ENCODE measurements at places on chromosomes 4 and X.

DNA sequence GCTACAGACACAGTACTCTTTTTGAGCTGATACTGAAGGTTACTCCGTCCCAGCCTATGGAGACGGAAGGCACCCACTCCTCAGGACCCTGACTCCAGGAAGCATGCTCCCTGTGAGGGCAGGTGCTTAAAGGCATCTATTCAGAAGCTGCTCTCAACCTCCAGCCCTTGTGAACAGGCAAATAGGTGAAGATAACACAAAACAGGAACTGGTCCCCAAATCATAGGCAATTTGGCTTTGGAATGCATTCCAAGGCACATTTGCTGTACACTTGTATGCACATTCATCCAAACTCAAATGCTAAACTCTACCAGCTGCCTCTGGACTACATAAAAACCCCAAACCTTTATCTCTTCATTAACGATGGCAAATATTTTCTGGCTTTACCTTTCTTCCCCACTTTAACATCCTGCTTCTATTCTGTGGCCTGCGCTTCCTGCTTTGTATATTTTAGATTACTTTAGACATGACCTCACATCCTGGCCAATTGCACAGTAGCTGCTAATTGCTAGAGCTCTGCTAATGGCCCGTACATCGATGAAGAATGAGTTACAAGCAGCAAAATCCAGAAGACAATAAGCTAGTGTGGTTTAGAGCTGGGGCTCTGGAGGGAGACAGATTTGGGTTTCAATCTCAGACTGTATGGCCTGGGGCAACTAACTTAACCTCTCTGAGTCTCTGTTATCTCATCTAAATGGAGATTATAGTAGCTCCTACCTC, 3.2 kb downstream of the SEL1L3 start:
- peak; percentile 23 for DNase-seq

DNA sequence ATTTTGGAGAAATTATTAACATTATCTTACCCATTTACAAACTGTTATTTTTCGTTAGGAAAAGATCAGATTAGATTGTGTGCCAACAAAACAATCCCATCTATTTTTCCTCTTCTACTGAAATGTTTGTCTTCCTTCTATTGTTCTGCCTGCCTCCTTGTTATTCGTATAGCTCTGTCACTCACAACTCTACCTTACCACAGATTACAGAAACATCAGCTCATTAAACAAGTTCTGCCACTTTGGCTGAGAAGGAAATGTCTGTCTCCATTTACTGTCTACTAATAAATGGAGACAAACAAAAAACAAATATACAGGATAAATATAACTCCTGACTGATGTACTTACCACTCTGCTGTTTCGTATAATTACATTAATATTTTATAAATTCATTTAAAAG, 211.4 kb downstream of the ENOX2 start:
- DNase-seq: no peak

DNA sequence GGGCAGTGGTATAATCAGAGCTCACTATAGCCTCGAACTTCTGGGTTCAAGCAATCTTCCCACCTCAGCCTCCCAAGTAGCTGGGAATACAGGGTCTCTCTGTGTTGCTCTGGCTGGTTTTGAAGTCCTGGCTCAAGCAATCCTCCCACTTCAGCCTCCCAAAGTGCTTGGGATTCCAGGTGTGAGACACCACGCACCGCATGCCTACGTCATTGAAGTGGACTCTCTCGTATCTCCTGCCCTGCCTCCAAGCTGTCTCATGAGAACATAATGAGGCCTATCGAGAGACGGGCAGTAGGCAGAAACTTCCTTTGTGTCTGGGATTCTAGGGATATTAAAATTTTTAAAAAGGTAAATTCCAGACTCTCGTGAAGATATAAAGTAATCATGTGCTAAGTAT, 65.0 kb upstream of the NLGN4X start:
- no peak for DNase-seq

DNA sequence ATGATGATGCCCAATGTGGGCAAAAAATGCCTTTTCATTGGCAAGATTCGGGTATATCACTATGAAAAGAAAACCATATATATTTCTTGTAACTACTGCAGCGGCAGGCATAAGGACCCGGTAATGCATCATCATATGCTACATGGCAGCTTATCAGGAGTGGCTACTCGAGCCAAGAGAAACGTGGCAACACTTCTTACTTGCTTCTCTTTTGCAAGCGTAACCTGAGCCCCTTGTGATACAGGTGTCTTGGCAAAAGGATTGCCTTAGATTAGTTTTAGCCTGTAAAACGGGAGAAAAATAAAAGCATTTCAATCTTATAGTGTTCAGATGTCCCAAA, 280.3 kb downstream of the SPRY1 start:
- no peak for DNase-seq

DNA sequence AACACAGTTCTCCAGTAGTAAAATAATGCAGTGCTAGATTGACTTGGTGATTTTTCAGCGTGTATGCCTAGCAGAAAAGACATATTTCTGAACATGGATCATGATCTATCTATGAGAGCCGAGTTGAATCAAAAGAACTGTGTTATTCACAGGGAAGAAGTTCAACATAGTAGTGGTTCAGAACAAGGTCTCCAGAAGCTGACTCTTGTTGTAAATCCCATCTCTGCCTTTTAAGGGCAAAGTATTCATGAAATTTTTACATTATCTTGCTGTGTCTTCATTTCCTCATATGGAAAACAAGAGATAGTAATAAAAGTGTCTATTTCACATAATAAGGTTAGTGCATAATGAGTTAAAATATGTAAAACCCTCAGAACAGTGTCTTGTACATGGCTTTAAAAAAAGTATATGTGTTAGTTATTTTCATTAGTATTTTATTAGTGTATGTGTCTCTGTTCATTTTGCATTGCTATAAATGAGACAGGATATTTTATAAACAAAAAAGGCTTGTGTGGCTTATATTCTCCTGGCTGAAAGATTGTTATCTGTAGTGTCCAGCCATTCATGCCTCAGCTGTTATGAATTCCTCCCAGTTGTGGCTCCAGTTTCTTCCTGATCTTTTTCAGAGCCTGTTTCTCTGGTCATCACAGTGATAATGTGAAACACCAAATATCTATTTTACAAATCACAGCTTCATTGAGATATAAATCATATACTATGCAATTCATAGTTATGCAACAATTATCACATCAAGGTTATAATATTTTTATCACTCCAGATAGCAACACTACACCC, 1351.2 kb downstream of the STIM2 start:
- no peak for DNase-seq

DNA sequence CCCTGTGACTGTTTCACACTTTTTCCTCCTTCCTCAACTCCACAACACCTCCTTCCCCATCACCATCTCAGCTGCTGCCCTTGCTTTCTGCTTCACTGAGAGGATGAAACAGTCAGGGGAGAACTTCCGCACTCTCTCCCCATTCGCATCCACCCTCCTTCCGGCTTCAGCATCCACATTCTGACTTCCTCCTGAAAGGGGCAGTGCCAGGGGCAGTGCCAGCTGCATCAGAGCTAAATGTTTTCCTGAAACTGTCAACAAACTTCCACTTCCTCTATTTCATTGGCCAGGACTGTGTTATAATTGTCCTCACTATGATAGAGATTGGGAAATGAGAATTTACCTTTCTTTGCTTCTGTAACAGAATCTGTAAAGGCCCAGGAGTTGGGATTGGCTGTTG, 18.2 kb upstream of the RASL11B start:
- no peak for DNase-seq

DNA sequence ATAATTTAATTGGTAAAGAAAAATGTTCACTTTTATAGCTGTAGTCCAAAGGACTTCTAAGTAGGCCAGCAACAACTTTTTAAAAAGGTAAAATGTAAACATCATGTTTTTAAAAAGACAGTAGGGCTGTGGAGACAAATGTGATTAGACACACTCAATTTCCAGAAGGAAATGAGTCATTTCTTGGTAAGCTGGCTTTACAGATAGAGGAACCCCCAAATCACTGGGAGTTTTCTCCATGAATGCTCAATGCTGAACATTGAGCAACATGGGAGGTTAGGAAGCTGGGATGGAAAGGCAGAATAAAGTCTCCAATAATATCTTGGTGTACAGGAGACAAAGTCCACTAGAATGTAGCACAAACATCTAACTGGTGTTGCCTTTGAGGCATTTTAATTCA, 121.3 kb downstream of the NWD2 start:
- DNase-seq: no peak

DNA sequence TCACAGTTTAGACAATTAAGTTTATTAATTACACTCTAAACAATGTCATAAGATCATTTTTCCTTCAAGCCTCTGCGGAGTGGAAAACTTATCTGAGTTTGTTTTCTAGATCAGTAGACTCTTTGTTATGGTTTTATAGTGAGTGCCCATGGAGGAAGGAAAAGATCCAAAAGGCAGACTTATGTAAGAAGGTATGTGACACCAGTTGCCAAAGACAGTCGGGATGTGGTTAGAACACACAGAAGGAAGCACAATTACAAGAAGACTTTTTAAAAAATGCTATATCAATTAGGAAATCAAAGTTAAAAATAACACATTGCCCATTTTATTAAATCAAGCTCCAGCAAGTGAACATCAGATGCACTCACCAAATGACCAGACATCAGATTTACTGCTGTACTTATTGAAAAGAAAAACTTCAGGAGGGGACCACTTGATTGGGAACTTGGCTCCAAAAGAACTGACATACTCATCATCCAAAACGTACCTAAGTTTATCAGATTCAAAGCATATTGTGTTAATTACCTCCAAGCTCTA, 57.1 kb downstream of the NIPAL1 start:
- DNase-seq: no peak

- no peak for DNase-seq
These were observed 211.2 kb downstream of the COX18 start for GRCh38 chr4:72858328-72858727.

- no peak for DNase-seq
These were observed 183.1 kb upstream of the MXRA5 start for GRCh38 chrX:3529466-3530010.

GRCh38 chrX:109472939-109473735, 8.7 kb downstream of the GUCY2F start:
- peak; percentile 53 for DNase-seq

- no peak for DNase-seq
These were observed 46.6 kb downstream of the MAP7D3 start for GRCh38 chrX:136204571-136204970.

DNA sequence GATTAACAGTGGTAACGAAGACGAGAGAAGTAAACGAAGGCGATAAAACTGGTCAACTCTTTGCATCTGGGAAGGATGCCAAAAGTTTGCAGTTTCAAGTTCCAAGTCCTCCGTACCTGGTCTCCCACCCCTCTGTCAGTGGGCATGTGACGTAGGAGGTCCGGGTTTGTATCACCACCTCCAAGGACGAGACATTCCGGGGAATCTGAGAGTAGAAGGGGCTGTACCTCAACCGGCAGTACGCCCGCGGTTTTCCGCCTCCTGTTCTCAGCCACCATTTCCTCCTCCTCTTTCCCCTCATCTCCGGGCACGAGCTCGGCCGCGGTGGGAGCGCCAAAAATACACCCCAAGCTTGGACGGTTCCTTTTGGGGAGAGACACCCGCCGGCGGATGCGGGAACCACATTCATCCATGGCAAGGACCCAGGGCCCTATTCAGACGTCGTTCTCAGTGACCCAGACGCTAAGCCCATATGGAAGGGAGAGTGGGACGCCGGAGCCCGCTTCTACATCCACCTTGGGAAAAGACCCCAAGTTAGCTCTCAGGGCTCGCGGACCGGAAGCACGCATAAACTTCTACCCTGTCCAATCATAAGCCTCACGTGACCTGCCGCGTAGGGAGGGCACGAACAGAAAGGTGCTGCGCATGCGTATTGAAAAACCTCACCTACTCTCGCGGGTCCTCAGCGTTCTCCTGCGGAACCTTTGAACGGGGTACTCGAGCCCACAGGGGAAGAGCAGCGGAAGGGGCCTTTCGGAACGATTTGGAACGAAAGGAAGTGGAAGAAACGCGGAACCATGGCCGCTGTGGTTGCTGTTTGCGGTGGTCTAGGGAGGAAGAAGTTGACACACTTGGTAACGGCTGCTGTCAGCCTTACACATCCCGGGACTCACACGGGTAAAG, at the start of the genes HELQ and MRPS18C:
HELQ (minus strand) TSS at position 543 of the 903 bp plus-strand sequence; CDS start at position 413, 130 bp downstream.
MRPS18C (plus strand) TSS at position 778 of the 903 bp plus-strand sequence; CDS start at position 798, 20 bp downstream.
- DNase-seq: peak; percentile 96

GRCh38 chr4:182549356-182549755, 306.2 kb downstream of the TENM3 start:
- DNase-seq: no peak

GRCh38 chr4:160406263-160406825, 1303.5 kb downstream of the RAPGEF2 start:
- DNase-seq: no peak

- no peak for DNase-seq
These were observed 318.4 kb downstream of the PPP3CA start for GRCh38 chr4:101028886-101029285.

DNA sequence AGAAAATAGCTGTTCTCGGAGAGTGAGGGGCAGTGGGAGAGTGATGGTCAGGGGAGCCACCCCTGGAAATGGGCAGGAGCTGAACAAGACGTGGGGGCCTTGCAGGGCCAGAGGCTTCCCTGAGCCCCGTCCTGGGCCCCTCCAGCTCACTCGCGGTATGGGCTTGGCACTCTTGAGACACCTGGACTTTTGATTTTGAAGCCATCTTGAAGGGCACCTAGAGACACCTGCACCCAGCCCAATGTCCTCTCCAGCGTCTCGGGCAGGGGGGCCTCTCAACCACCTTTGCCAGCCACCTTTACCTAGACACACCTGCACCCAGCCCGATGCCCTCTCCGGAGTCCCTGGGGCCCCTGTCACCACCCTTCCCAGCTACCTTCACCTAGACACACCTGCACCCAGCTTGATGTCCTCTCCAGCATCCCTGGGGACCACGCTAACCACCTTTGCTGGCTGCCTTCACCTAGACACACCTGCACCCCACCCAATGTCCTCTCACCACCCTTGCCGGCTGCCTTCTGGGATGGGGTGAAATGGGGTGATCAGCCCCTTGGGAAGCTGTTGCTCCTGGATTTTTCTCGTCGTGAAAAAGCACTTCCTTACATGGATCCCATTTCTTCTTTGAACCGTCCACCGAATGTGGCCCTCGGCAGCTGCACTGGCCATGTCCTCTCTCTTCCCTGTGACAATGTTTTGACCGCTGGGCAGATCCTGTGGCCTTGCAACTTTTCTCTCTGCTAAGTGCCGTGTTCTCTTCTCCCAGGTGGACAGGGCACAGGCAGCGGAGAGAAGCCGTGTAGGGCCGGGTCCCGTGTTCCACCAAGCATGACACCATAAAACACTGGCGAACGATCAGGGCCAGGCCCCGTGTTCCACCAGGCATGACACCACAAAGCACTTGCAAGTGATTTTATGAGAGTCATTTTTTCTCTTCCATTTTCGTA, 47.5 kb downstream of the CPZ start:
- no peak for DNase-seq

DNA sequence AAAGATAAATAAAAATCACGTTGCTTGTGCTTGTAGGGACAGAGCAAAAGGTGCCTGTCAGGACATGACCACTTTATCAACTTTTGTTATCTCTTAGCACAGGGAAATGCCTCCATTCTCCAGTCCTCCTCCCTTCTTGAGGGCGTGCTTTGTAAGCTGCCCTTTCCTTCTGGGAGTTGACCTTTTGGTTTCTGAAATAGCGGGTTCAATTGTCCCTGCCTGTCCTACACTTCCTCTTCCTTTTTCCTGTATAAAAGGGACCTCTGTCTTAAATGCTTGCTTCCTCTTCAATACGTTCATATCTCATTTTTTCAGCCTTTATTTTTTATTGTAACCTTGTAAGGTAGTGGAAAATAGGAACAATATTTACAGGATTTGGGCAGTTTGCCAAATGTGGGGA, 153.5 kb downstream of the SH3BGRL start:
- no peak for DNase-seq

- no peak for DNase-seq
These were observed 8.3 kb downstream of the GPR50 start for GRCh38 chrX:151184705-151185104.

Data from stimulated activated CD4-positive, alpha-beta T cell treated with anti-CD3 and anti-CD28 coated beads, Interleukin-15, amount 100 ng/mL, for 24 hours (primary cell).